Type B pancreatic cell (in vitro differentiated cells): ENCODE measurements at places on chromosomes 12 and 14. TPM values are rescaled to one million over a fixed set of nuclear protein-coding genes. Genes with fewer than 3 reads are reported as not detected.

Gene KCNC2
- total RNA-seq, result 1.3 and 2.5 TPM in 2 replicates

Gene DIO3
- total RNA-seq, result 4.9 and 16.1 TPM in 2 replicates

Gene LRTM2
- 0.12 and 0.95 TPM in 2 replicates for total RNA-seq

Gene ADAM21
- total RNA-seq, result 0.10 TPM in 1 of 2 replicates, not detected in the other

Gene FOXA1
- 51.0 and 58.9 TPM in 2 replicates for total RNA-seq

Gene KRT75
- total RNA-seq, result not detected in 2 replicates

Gene RFX4
- 0.29 and 25.4 TPM in 2 replicates for total RNA-seq

Gene SLC35E3
- total RNA-seq, result 10.1 and 10.7 TPM in 2 replicates

Gene KRT73
- total RNA-seq, result 0.12 TPM in 1 of 2 replicates, not detected in the other

GRCh38 chr14:90058876-90059458 is 2.8 kb upstream of the KCNK13 start:
- no peak for DNase-seq

DNA sequence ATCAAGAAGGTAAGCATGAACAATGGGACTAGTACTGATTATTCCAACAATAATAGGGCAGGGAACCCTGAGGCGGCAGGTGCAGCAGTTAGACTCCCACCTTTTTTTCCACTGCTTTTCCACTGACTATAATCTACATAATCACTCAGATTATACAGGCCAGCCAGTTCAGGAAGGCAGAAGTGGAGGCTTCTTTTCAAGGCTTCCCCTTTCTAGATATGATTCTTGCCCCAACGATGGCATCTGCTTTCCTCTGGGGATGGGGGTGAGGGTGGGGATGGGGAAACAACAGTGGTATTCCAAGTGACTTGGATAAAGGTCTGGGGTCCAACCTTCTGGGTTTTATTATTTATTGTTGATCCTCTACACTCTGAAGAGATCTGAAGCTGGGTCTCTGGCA is 331 bp downstream of the NCKAP1L start:
- DNase-seq, result no peak

DNA sequence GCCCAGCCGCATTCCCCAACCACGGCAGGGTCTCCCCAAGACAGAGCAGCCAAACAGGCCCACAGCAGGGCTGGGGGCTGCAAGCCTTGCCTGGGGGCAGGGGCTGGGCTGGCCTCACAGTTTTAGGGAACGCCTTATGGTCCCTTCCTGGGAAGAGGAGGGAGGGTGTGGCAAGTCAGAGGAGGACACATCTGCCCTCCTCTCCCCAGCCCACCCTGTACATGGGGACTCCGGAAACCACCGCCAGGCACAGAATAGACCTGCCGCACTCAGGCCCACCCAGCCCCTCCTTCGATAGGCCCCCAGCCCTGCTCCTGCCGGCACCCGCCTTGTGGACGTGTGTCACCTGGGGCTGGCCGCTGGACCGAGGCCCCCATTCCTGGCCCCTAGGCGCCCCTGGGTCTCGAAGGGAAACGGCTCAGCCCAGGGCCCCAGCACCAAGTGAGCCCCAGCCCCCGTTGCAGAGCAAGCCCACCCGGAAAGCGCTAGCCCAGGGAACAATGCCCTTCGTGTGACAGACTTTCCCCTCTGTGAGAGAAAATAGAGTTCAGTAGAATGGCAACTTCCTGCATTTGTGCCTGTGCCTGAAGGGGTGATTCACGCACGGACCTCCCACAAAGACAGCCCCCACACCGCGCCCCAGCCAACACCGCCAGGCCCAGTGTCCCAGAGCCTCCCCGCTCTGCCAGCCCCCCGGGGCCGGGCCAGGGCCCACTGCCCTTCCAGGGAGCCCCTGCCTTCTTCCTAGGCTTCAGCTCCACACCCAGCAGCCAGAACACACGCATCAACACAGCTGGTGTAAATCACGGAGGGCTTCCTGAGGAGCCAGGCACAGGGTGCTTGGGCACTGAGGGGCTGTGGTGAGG is 12.0 kb upstream of the NUDT14 start:
- DNase-seq, result no peak

DNA sequence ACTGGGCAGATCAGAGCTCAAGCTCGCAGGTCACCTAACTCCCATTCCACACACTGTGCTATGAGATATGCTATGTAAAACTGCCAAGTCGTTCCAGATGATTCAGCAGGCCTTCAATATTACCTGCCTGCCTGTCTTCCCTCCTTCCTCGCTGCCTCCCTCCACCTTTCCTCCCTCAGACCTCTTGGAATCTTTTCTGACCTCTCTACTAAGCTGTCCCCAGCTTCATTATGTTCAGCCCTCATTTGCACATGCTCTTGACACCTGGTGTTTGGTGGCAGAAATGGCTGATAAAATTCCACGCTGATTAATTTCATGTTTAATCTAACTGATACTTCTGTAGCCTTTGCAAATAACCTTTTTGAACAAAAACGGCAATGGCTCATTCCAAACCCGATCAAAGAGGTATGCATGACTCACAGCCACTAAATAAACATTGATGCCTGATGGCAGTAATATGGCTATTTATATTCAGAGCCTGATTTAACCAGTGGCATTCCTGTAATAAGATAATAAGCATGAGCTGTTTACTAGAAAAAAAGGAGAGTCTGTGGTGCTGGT is 130.8 kb upstream of the EGLN3 start:
- DNase-seq, result no peak

GRCh38 chr12:77947330-77947729 is 116.6 kb downstream of the NAV3 start:
- no peak for DNase-seq

- no peak for DNase-seq
Observed at GRCh38 chr12:39610436-39611025, 9.1 kb downstream of the ABCD2 start.

- no peak for DNase-seq
Observed at GRCh38 chr12:81084811-81085350, 7.0 kb downstream of the ACSS3 start.

DNA sequence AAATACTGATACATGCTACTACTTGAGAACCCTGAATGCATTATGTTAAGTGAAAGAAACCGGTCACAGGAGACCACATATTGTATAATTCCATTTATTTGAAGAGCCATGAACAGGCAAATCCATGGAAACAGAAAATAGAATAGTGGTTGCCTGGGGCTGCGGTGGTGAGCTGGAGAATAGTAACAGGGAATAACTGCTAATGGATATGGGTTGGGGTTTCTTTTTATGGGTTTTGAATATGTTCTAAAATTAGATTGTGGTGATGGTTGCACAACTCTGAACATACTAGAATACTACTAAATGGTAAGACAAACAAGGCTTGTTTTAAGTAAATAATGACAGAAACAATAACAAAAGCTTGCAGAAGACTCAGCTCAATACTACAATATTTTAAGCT is 293.0 kb downstream of the BTG1 start:
- DNase-seq, result no peak

DNA sequence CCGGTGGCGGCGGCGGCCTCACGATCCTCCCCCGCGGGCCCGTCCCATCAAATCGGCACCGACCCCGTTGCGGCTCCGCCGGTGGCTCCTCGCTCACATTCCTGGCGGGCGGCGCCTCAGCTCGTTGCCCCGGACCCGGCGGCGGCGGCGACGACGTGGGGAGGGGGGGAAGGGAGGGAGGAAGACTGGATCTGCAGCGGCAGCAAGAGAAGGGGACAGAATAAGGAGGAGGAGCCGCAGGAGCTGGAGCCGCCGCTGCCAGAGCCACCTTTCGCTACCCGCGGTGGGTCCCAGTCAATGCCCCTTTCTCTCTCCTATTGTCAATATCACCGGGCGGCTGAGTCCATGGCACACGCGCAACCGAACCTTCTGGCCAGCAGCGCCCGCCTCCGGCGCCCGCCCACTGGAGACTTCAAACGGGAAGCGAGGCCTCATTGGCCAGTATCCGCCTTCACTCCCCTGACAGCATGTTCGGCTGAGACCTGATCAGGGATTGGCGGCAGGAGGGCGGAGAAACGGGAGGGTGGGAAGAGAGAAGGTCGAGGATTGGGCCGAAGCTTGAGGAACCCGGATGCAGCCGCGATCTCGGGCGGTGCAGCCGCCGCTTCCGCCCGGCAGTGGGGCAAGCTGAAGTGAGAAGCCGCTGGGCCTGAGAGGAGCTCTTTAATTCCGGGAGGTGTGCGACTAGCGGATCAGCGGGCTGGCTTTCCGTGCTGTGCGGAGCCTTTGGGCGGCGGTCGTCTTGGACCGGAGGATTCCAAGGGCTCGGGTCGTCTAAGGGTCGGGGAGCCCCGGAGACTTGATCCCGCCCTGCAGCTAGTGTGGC is at the start of gene PPP2R5E:
TSS of gene PPP2R5E (minus strand) at position 378 of the 826 bp plus-strand sequence. CDS start 3,692 bp downstream, outside the sequence.
- peak; percentile 96 for DNase-seq

DNA sequence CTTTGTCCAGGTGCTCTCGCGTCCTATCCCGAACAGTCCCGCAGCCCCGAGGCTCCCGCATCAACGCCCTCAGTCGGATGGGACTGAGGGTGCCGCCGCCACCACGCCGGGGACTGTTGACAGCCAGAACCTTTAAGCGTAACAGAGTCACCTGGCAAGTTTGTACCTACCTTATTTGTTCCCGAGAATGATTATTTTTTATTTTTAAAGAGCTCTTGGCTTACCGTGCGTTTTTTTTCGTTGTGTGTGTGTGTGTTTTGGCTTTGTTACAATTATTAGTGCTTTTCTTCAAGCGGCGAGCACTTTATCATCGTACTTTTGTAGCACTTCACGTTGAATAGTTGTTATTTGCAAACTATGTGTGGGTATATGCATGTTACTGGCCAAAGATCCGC is 463 bp downstream of the COA8 start:
- DNase-seq, result no peak

GRCh38 chr12:75814851-75815754 is 216.5 kb downstream of the PHLDA1 start:
- DNase-seq, result no peak

DNA sequence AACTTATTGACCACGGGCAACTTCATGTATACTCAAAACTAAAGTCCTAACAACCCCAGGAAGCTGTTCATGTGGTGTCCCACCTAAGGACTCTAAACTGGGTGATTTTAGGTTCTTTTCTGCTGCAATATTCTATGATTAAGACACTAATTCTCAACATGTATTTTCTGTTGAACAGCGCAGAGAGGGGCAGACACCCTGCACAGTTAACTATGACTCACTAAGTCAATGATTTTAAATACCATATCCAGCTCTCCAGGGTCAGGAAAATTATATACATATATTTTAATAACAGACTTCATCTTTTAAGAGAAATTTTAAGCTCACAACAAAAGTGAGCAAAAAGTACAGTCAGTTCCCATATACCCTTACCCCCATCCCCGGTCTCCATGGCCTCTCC is 85.0 kb downstream of the FOXN3 start:
- no peak for DNase-seq

GRCh38 chr12:125203145-125203765 is 138.0 kb downstream of the AACS start:
- DNase-seq, result no peak

- no peak for DNase-seq
Observed at GRCh38 chr12:69534389-69534822, 50.9 kb upstream of the CCT2 start.

DNA sequence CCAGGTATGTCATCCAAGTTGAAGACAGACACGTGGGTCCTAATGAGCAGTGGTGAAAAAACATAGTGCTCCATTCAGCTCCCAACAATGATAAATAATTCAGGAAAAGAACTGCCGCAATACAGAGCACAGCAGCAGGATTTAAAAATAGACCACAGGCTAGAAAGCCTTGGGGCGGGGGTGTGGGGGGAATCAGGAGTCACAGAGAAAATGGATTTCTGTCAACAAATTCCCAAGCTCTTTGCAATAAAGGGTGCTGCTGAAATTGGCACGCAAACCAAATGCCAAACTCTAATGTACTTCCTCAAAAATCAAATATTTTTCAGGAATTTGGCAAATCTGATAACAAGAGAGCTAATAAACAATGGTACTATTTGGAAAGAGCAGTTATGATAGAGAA is 58.6 kb downstream of the R3HDM2 start:
- DNase-seq, result no peak

DNA sequence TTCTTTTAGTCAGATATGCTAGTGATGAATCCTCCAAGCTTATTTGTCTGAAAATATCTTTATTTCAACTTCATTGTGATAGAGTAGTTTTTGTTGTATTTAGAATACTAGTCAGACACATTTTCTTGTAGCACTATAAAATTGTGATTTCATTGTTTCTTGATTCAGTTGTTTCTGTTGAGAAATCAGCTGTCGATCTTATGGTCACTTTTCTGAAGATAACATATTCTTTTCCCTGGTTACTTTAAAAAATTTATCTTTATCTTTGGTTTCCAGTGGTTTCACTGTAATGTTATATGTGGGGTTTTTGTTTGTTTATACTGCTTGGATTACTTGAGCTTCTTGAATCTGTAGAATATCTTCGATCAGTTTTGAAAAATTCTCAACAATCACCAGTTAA is 426.1 kb downstream of the SOX5 start:
- no peak for DNase-seq

DNA sequence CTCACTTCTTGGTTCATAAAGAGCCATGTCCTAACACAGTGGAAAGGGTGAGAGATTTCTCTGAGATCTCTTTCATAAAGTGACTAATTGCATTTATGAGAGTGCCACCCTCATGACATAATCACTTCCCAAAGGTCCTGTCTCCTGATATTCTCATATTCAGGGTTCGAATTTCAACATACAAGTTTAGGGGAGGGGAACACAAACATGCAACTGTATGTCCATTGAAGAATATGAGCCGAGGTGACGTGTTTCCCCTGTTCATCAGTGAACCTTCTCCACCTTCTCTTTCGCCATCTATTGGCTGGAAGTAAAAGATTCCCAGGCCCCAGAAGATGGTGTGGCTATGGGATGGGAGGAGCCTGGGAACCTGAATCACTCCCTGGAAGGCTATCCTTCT is 354.2 kb upstream of the ATP2B1 start:
- no peak for DNase-seq

- no peak for DNase-seq
Observed at GRCh38 chr12:117985182-117985581, 16.4 kb upstream of the KSR2 start.

DNA sequence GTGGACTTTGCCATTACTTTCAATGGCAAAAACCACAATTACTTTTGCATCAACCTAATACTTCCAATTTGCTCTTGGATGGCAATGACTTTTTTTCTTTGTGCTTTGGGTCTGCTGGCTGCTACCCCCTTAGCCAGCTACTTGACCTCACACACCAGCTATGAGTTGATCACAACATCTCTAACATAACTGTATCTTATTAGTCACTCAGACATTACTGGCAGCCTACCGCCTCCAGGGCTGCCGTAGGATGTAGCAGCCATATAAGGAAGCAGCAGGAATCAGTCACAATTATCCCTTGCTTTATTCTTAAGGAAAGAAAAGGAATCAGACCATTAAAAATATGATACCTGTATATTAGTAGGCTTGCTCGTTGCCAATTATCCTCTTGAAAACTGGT is 260.5 kb downstream of the ADAMTS20 start:
- DNase-seq, result no peak

- no peak for DNase-seq
Observed at GRCh38 chr14:30267141-30267540, 291.8 kb upstream of the G2E3 start.
